NCI-H1092 (cell line): ENCODE measurements at places on chromosomes 7 and 10.

- DNase-seq, result no peak
Measured at GRCh38 chr10:4819707-4820106, 6.3 kb upstream of the AKR1E2 start.

GRCh38 chr10:49385939-49386922, 9.7 kb downstream of the DRGX start:
- no peak for DNase-seq

DNA sequence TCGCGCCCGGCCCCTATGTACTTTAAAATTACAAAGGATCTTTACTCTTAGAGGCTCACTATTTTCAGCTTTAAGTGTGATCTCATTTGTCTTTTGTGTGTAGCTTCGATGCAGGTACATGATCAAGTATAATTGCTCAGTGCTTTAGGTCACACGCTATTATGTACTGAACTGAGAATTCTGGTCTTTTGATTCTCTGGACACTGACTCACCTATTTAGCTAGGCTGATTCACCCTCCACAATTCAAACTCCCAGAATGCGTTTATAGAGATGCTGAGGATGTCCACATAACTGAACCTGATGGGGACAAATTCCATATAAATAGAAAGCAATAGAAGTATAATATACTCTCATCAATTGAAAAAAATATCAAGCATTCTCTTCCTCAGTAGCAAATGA, 57.8 kb downstream of the PRKCQ start:
- no peak for DNase-seq

DNA sequence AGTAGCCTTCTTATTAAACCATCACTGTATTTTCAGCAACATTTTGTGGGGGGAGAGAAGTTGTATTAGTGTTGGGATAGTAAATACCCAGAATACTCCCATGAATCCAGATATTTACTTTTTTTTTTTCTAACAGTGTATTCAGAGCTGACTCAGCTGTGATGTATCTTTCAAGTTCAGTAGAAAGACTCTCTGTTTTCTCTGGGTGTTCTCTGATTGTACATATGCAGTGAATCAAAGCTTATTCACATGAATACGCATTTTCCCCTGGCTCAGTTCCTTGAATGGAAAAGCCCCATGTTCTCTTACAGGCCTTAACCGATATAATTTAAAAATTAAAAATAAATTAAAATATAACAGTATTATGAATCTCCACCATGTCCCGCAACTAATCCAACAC, 1.3 kb downstream of the TFPI2 start:
- no peak for DNase-seq

DNA sequence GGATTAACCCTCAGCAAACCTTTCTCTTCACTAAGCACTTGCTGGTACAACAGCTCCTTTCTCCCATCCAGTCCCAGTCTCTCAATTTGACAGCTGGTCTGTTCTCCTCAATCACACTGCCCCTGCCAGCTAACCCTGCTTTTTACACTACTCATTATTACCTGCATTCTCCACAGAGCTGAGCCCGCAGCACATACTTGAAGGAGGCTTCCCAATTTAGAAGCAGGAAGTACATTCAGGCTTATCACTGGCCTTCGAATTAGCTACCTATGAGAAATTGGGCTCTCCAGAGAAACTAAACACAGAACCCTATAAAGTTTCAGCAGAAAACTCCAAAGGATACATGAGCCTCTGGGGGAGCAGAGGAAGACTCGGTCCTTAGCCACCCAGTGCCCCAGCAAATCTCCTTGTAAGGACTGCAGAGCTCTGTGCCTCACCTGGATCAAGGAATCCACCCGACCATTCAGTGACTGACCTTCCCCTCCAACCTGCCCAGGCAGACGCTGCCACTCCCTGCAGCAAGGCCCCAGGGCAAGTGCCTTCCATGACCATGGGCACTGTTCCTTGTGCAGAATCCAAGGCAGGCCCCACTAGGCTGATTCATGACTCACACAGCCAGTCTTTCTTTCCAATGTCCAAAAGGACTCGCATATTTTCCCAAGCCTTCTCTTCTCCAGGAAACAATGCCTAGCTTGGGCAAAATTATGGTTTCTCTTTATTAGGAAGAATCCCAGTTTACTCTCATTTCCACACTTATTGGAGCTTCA, 68.0 kb downstream of the VOPP1 start:
- peak; percentile 10 for DNase-seq

DNA sequence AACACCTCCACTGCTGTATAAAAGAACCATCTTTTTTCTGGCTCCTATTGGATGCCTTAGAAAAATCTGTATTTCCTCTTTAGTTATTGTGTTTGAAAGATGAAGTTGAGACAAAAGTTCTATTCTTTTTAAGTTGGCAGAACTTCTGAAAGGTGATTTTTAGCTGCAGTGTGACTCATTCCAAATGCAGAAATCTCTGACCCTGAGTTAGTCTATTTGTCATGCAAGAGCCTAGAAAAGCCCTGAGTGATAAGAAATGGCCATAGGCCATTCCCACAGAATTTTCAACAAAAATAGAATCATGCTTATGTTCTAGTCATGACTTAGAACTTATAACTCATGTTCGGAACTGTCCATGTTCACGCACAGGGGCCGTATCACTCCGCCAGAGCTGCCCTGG, 89.1 kb downstream of the EGFR start:
- no peak for DNase-seq

DNA sequence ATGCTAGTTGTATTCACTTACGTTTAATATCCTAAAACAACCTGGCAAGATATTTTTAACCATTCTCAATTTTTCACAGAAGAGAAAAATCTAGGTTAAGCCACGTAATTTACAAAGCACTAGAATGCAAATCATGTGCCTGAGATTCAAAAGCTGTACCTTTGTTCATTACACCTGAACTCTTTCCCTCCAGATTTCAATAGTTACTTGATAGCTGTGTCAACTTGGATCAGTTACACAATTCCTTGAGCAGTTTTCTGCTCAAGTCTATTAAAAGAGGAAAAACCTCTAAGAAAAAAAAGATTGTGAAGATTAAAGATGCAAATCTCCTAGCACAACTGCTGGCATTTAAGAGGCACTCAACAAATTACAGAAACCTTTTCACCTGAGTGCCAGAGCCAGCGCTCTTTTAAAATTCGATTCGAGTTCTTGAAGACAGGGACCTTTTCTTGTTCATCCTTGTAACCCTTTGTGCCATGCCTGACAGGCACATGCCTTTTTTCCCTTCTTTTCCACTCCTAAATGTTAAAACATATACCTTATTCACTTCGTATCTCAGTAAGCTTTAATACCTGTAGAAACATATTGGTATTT, 886 bp downstream of the NSUN6 start:
- DNase-seq, result no peak

DNA sequence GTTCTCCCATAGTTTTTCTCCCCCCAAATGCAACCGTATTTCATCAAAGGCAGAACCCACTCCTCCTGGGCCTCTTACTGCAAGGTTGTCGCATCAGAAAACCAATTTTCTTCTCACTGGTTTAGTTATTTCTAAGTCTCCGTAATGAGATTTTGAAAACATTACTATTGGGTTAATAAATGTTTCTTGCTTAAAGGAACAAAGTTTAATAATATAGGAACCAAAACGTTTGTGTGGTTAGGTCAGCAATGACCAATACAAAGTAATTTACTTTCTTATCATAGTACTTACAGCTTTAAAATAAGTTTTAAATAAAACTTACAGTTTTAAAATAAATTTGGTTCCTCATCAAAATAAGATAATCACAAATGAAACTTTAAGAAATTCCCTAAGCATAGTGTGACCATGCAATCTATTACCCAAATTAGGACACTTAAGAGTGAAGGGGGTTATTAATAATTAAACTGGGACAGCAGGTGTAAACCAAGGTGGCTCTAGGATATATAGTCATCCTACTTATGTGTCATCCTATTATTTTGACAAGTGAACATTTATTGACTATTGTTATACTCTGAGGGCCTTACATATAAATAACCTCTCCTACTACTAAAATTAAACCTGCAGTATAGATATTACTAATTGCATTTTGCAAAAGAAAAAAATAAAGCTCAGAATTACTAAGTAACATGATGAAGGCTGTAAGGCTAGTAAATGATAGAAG, 415.4 kb upstream of the LRRN3 start:
- DNase-seq, result no peak

- DNase-seq, result no peak
Measured at GRCh38 chr10:114623661-114624294, 34.3 kb downstream of the ABLIM1 start.

- no peak for DNase-seq
Measured at GRCh38 chr7:32502728-32503127, 7.4 kb downstream of the AVL9 start.

- no peak for DNase-seq
Measured at GRCh38 chr7:1709281-1709680, 39.2 kb downstream of the ELFN1 start.

- DNase-seq, result no peak
Measured at GRCh38 chr10:43390759-43391158, 18.2 kb downstream of the HNRNPF start.

- DNase-seq, result no peak
Measured at GRCh38 chr7:149718730-149719049, 54.7 kb downstream of the ZNF467 start.

DNA sequence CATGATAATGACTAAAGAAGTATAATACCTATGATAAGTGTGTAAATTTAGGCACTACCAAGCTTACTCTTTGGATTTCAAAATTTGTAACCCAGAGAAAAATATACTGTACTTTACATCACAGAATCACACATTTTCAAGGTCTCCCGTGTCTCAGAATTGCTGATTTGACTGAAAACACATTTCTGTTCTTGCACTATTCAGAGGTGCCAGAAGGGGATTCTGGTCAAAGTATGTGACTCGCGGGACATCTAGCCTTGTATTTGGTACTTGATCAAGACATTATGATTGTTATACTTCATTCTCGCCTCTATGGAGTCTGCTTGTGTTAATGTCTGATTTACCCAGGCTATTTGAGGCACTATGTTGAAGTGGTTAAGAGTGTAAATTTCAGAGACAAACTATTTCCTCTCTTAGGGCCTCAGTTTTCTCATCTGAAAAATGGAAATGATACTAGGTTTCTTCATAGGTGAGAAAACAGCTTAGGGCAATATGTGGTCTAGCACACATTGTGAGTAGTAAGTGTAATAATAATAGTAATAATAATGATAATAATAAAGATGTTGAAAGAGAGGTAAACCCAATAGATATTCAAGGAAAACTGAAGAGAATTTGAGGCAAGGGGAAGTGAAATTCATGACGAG, 320.4 kb downstream of the RNLS start:
- no peak for DNase-seq

GRCh38 chr10:59553162-59553900, 156.3 kb downstream of the SLC16A9 start:
- DNase-seq, result no peak

GRCh38 chr7:17663061-17663675, 277.1 kb downstream of the SNX13 start:
- no peak for DNase-seq

- DNase-seq, result no peak
Measured at GRCh38 chr7:128831178-128831993, 1.2 kb downstream of the FLNC start.

DNA sequence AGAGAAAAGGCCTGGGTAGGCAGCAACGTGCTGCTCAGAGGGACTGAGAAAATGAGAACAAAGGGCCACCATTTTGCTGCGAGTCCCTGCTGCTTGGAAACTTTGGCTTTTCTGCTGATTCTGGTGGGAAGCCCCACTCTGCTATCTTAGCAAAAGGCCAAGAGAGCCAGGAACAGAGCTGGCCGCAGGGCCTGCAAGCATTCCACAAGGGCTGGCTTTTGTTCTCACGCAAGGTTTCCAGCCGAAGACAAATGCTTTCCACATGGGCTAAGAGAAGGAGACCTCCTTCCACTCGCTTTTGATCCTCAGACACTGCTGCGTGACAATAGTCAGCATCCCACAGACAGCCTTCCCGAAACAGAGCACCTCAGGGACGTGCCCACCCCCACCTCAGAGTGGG, 163.1 kb downstream of the ARHGAP12 start:
- no peak for DNase-seq

- DNase-seq, result no peak
Measured at GRCh38 chr10:78045237-78045636, 11.6 kb downstream of the RPS24 start.

GRCh38 chr10:59177836-59178235, 1.4 kb downstream of the PHYHIPL start:
- no peak for DNase-seq

DNA sequence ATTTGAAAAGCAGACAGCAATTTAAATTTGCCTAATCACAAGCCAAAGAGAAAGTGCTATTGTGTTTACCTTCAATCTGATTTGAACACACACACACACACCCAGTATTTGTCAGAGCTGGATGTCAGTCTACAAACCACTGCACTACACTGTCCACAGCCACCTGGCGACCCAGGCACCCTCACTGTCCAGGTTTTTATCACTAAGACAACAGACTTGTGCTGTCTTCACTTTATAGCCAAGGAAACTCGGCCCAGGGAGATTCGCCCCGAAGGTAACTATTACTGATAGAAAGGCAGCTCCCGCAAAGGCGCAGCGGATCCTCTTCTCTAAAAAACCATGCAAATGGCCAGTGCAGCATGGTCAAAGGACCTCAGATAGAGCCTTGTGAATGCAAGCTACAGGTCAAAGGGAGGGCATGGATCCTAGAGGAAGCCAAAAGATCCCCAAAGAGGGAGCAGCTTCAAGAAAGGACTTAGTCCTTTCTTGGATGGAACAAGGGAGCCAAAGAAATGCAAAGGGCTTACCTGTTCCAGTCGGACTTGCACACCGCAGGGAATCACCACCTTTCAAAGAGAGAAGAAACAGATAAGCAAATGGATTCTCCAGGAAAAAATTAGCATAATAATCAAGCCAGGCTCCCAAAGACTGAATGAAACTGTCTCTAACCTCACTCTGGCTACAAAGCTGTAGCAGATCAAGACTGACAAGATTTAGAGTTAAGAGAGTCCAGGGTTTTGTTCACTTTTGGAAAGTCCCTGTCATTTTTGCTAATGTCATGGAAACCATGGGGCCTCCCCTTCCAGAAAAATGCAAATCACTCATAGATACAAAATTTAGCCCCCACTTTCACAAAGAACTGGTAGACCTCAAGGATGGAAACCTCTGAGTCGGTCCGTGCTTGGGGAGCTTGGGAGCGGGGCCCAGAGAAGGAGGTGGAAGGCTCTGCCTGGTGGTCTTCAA, 101.1 kb downstream of the TNS3 start:
- DNase-seq, result no peak

- no peak for DNase-seq
Measured at GRCh38 chr7:130505753-130506152, 13.9 kb downstream of the MEST start.

DNA sequence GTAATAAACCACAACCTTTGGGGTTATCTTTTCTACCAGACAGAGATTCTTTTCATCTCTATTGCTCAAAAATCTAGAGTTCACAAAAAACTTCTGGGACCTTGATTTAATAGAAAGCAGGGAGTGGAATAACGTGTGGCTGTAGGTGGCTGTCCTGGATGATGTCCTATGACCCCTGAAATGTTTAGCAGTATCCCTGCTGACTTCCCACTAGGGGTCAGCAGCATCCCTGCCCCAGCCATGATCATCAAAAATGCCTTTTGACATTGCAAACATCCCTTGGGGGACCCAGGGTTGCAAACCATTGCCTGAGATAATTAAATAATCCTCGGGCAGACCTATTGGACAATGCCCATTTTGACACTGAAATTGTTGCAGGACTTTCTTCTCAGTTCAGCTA, 177.1 kb downstream of the USP6NL start:
- no peak for DNase-seq
